ENCODE measurements at places on chromosomes 4 and X.

- no peak for DNase-seq
Observed at GRCh38 chr4:183633476-183634400, 25.2 kb downstream of the RWDD4 start.

DNA sequence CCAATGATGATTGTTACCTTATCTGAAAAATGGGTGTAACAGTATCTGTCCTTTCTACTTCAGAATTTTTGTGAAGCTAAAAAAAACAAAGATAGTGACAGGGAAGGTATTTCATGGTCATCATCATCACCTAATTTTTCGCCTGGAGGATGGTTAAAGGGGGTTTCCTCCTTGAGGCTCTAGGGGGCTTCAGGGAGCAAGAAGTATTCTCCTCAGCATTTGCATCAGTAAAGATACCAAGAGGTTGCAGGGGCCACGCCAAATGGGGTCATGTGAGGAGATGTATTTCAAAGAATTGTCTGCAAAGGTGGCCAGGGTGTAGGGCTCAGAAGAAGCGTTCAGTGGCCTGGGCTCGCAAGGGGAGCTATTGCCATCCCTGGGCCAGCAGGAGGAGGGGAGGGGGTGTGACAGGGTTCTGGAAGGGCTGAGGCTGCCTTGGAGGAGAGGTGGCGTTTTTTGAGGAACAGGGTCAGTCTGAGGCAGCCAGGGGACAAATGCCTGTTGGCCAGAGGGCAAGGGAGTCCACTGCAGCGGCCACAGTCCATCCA, 7.3 kb upstream of the NSG1 start:
- DNase-seq: no peak

GRCh38 chr4:53043055-53043454, 180.9 kb downstream of the RASL11B start:
- DNase-seq: no peak

DNA sequence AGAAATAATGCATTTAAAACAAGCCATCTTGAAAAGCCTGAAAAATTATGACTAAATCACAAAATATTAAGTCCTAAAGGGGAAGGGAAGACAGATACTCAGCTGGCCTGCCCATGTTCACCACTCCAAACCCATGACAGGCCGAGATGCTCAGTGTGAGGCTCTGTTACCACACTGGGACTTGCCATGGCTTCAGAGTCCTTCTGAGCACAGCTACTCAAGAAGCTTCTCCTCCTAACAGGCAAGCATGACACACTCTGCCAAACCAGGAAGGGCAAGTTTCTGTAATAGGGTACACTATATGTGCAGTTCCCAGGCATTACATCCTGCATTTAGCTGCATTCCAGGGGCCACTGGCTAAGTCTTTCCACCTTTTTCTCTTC, 34.0 kb upstream of the CYBB start:
- no peak for DNase-seq

- DNase-seq: no peak
Observed at GRCh38 chr4:147782087-147782781, 50.3 kb downstream of the ARHGAP10 start.

DNA sequence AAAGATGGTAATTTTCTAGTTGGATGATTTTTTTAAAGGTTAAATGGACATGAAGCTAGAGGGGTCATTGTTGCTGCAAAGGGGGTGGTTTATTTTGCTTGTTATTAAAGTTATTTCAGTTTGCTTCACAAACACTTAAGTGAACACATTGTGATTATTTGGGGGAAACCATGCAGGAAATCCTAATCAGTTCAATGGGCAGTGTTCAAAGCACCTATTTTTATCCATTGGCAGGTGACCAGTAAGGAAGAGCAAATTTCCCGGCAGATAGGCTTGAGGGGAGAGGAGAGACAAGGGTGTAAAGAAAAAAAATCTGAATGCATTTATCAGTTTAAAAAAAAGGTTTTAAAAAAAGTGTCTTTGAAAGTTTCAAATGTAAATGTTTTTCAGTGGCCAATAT, 17.6 kb downstream of the GPR174 start:
- DNase-seq: no peak

- DNase-seq: no peak
Observed at GRCh38 chrX:148161701-148162100, 180.6 kb downstream of the FMR1NB start.

DNA sequence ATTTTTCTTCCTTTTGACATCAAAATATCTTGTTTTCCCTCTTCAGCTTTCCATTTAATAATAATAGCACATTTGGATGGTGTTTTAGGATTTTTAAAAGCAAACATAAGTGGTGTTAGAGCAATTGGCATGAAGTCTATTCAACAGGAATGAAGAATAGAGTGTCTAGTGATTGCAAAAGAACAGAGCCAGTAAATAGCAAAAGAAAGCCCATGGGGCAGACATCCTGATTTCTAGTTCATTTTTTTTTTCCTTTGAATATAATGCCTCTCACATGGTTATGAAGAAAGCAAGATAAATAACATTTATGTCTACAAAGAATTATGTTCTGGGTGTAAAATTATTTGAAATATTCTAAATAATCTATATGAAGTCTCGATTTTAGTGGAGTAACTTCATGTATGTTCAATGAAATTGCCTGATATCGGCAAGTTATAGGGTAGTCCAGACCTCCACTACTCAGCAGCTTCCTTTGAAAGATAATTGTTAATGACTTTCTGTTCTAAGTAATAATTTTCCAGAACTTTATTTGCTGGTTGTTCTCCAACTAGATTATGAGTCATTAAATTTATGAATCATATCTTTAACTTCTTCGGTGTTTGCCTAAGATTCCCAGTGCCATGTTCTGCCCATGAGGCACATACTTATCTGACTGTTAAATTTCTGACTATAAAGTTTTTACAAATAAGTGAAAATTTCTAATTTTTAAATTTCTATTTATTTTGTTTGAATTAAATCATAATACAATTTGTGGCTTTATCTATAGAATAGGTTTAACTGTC, 587.9 kb downstream of the TLL1 start:
- DNase-seq: no peak

GRCh38 chr4:165368114-165368513, 10.7 kb upstream of the CPE start:
- no peak for DNase-seq

DNA sequence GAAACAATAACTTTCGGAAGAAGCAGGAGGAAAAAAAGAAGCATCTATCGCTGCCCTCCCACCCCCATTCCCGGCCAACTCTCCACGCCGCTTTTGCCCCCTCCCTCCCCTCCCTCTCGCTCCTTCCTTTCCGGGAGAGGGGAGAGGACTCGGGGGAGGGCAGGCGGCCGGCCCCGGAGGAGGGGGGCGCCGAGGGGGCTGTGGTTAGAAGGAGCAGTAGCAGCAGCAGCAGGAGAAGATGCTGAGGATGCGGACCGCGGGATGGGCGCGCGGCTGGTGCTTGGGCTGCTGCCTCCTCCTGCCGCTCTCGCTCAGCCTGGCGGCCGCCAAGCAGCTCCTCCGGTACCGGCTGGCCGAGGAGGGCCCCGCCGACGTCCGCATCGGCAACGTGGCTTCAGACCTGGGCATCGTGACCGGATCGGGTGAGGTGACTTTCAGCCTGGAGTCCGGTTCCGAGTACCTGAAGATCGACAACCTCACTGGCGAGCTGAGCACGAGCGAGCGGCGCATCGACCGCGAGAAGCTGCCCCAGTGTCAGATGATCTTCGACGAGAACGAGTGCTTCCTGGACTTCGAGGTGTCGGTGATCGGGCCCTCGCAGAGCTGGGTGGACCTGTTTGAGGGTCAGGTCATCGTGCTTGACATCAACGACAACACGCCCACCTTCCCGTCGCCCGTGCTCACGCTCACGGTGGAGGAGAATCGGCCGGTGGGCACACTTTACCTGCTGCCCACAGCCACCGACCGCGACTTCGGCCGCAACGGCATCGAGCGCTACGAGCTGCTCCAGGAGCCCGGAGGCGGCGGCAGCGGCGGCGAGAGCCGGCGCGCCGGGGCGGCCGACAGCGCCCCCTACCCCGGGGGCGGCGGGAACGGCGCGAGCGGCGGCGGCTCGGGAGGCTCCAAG, 1.3 kb downstream of the PCDH7 start:
- DNase-seq: no peak

- no peak for DNase-seq
Observed at GRCh38 chr4:114922592-114922933, 190.9 kb downstream of the NDST4 start.

DNA sequence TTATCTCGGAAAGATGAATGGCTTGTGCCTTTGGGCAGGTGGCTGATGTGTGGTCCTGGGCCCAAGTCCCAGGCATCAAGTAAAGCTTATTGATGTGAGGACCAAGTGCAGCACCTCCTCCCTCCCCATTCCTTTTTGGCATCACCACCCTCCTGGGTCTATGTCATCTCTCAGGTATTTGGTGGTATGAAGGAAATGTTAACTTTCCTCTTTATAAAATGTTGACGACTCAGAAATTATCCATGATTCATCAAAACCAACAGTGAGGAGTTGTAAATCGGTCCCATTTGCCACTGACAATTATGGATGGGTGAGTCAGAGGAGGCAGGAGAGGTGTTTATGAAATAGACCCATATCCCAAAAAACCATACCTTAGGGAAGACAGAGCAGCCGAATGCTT, 229.4 kb upstream of the GATB start:
- DNase-seq: no peak

GRCh38 chr4:122718281-122718680, 14.2 kb upstream of the BBS12 start:
- DNase-seq: no peak

GRCh38 chrX:42975906-42976305, 197.9 kb upstream of the PPP1R2C start:
- no peak for DNase-seq

DNA sequence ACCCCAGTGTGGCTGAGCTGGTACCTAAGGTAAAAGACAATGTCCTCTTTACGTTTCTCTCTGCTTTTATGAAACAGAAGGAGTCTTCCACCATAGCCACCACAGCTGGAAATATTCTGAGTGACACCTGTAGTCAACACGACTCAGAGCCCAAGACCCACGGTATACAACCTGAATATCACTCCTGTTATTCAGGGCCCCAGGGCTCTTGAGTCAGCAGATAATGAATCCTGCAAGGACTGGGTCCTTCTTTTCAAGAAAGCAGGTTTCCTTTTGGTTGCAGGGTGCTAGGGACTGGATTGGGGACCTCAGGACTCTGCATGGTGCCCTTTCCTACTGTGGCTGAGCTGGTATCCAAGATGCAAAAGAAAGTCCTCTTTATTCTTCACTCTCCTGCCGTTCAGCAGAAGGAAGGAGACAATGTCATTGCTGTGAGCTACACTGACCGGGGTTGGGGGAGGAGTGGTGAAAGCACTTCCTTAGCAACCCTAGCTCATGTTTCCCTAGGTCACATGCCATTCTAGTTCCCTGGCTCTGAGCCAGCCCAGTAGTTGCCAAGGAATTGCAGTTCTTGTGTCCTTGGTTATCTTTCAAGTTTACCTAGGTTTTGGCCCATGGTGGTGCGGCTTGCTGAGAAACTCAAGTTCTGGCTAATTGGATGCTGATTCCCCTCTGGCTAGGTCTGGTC, 23.7 kb upstream of the UNC5C start:
- DNase-seq: no peak

- no peak for DNase-seq
Observed at GRCh38 chr4:67809502-67809901, 55.3 kb upstream of the GNRHR start.

DNA sequence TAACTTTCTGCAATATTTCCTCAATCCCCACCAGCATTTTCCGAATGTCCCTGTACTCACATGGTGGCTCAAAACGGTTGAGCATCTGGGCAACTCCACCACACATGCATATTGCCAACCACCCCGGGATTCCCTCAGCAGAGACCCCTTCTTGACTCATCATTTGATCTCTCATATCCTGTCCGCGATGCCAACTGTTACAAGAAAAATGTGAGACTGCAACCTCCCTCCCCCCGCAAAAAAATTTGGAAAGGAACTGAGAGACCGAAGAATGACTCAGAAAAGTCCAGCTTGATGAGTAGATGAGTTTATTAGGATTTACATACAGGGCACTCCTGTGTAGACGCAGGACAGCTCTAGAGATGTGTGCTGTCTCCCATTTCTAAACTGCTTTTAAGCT, 561.4 kb downstream of the ZIC3 start:
- DNase-seq: no peak

- DNase-seq: no peak
Observed at GRCh38 chr4:5039800-5040199, 11.5 kb upstream of the STK32B start.

DNA sequence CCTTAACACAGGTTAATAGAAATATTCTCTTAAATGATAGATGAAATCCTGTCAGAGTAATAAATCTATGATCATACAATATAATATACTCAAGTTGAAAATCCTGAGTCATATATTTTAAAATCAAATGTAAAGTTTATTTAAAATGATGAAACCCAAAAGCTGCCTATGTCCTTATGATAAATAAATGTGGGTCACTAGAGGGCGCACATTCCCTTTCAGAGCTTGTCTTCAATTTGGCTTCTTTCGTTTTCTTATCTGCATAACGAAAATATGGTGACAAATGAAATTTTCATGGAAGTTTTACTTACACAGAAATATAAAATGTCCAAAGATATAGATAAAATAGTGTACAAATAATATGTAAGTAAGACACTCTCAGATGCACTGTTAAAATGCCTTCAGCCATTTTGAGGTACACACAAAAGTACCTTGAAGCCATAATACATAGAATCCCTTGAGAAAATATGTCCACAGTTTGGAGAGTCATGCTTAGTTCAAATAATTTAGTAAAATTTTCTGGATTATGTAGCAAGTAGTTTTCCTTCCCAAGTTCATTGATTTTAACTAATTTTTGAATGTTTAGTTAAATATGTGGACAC, 680.4 kb downstream of the DMD start:
- DNase-seq: no peak

GRCh38 chr4:16608123-16608522, 290.3 kb downstream of the LDB2 start:
- DNase-seq: no peak

DNA sequence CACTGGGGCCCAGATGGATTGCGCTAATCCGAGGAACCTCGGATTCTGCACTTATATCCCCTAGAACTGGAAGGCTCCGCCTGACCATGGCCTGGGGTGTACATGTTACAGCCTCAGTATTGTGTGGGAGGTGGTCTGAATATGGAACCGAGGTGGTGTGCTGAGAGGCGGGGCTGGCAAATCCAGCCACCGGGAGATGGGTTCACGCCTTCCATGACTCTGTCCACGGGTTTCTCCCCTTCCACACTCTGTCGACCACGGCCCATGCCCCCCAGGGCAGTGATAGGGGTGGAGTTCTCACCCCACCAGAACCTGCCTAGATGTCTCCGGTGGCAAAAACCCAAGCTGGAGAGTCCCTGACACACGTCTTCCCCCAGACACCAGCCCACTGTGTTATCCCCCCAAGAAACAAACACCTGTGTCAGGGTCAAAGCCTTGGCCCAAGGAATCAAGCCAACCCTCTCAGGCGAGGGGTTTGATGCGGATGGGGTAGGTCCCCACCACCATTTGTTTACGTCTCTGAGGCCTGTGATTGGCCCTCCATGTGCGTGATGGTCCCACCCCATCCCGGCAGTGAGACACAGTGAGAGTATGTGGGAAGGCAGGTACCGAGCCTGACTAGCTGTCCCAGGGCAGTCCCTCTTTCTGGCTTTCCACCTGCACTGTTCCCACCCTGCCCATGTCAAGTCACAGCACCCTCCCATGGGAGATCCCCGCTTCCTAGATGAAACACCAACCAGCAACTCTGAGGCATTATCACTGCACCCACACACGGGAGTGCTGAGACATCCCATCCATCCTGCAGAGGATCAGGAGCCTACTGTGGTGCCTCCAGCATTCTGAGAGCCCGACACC, 6.6 kb upstream of the LOC101059915 start:
- no peak for DNase-seq

GRCh38 chrX:65731684-65732289, 64.3 kb downstream of the MSN start:
- no peak for DNase-seq

Data from SW 1271 (cell line).